Activated T-cell treated with anti-CD3 and anti-CD28 coated beads, Interleukin-2, amount 50 U/mL, for 4 hours (primary cell): ENCODE measurements at places on chromosomes 5 and 9.

DNA sequence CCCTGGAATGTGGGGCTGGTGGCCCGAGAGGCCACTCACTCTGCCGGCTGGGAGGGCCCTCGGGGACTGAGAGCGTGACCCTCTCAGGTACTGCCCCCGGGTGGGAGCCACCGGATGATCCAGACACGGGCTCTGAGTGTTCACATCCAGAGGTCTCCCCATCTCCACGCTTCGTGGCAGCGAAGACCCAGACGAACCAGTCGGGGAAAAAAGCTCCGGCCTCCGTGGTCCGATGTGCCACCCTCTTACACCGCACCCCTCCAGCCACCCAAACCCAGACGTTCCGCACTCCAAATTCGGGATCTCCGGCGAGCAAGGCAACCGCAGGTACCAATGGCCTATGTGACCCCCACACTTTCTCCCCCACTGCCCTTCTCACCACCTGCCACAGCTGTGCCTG is 49.5 kb downstream of the AMBP start:
- DNase-seq = no peak

DNA sequence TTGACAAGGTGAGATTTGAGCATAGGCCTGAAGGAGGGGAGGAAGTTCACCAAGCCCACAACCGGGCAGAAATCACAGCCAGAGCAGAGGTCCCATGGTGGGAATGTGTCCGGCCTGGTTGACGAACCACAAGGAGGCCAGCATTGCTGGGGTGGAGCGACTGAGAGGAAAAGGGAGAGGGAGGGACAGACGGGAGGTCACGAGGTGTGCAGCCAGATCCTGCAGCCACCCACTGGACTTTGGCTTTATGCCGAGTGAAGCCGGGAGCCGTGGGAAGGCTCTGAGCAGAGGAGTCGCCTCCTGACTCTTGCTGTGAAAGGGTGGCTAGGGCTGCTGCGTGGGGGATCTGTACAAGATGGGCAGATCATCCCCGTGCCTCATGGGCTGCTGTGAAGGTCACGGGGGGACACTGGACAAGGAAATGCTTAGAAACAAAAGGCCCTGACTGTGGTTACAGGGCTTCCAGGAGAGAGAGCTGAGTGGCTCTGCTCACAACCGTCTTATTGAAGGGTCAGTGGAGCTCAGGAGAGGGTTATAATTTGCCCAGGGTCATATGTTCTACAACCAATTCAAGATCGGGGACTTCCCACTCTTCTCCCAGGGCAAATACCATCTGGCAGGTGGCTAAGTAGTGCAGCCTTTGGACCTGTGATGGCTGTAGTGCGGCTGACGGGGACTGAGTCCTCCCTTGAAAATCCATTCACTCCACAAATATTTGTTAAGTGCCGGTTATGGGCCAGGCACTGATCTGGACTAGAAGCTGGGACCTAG is 15.6 kb upstream of the CD74 start:
- no peak for DNase-seq

DNA sequence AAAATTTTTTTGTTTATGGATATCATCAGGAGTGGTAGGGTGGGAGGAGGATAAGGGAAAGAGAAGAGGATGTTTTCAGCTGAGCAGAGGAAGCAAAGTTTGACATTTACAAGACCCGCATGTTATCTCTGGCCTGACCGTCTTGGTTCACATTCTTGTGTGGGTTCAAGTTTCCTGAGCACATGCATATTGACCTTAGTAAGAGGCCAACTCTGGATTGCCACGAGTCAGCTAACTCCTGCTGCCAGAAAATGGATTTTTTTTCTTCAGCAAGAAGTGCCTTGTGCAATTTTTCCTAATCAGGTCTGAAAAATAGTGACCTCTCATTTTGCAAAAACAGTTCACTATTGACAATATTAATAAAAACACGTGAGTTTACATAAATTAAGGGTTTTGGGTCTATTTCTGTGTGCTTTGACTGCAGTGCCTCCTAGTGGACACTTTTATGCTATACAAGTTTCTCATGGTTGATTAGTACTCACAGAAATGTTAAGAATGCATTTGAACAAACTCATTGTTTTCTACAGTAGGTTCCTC is 27.1 kb upstream of the BASP1 start:
- DNase-seq = no peak

DNA sequence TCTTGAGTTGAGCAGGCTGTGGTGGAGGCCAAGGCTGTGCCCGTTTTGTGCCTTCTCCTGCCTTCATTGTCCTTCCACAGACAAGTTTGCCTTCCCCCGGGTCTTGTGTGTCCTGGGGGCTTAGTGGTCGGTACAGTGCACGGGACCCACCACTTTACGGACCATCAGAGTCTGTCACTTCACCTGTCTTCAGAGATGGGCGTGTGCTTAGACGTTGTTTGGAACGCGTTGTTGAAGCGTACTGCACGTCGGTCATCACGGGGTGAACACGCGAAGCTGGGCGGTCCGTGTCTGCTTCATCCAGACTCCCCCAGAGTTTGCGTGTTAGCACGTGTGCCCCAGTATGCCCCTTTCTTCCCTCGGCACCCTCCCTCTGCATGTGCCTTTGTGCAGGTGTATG is 24.8 kb downstream of the CEP72 start:
- no peak for DNase-seq

GRCh38 chr5:83718936-83719495 is 1.6 kb downstream of the HAPLN1 start:
- DNase-seq = no peak
